ENCODE measurements at places on chromosomes 1 and 21.

DNA sequence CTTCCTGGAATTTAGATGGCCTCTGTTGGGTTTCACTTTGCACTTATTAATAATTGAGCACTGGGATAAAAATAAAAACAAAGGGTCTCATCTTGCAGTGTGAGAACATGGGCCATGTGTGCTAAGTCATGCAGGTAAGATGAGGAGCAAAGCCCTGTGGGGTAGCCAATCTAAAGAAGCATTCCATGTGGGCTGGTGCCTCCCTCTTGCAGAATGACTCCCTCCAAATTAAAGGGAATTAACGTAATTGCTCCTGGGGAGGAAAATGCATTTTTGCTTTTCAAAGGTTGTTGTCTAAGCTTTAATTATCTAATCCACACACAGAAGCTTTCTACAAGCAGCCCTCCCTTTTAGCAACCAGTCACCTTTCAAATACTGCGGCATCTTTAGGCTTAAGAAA is 69.8 kb downstream of the CDC14A start:
- no peak for DNase-seq

DNA sequence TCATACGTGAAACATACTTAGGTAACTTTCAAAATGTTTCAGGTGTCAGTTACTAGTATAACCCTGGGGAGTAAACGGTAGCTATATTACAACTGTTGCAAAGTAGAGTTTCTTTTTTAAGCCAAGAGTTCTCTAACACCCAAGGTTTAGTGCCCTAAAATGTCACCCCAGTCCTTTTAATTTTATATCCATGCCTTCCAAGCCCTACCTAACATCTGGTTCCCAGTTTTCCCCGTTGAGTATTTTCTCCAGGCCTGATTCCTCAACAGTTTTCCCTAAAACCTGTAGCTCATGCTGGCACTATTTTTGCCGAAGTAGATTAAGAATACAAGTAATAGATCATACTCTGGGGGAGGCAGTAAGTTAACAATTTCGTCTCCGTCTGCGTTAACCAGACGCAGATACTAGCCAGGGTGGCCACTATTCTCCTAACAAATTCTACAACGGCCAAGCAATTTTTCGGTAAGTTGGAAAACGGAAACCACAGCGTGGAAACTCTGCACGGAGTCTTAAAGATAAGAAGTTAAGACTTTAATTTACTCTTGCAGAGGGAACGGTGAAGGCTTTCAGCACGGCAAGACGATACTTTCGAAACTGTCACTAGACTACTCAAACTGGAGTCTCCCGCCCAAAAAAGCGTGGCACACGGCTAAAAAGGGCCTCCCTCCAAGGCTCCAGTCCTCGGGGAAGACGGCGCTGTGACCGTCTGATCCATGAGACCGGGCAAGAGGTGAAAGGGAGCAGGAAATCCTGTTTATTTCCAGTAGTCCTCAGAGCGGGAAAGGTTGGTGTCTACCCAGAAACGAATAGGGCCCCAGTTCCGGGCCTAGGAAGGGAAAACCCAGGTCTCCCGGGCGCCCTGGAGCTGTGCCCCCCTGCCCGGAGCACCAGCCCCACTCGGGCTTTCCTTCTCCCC is 945 bp downstream of the SRSF4 start:
- DNase-seq = peak; percentile 36

GRCh38 chr21:45994759-45995685 is 13.5 kb downstream of the COL6A1 start:
- DNase-seq = no peak

GRCh38 chr1:232699814-232700213 is 69.9 kb upstream of the SIPA1L2 start:
- no peak for DNase-seq

DNA sequence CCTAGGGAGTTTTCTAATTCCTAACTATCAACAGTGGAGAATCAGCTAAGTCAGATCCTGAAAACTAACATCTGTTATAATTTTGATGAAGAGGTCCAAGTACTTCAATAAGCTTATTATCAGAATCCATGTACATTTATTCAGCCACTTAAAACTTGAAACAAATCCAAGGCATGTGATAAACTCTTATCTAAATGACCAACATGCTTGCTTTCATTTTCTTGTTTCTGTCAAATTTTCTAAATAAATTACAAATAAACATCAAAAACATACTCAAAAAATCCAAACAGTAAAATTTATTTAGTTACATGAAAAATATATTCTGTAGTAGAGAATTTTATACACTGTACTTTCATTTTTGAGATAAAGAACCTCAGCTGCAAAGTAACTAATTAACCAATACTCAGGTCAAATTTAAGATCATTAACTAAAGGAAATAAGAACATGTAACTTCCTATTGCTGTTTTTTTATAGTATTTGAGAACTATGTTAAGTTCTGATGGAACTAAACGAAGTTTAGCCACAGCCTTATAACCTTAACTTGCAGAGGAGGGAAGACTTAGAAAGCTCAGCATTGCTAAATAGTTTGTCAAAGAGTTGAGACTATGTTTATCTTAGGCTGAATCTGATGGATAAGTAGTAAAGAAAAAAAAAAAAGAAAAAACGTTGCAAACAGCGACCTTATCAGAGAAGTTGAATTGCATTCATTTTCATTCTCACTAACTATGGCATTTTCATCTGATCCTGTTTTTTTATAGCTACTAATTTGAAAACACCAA is 44.9 kb downstream of the SYNJ1 start:
- no peak for DNase-seq

DNA sequence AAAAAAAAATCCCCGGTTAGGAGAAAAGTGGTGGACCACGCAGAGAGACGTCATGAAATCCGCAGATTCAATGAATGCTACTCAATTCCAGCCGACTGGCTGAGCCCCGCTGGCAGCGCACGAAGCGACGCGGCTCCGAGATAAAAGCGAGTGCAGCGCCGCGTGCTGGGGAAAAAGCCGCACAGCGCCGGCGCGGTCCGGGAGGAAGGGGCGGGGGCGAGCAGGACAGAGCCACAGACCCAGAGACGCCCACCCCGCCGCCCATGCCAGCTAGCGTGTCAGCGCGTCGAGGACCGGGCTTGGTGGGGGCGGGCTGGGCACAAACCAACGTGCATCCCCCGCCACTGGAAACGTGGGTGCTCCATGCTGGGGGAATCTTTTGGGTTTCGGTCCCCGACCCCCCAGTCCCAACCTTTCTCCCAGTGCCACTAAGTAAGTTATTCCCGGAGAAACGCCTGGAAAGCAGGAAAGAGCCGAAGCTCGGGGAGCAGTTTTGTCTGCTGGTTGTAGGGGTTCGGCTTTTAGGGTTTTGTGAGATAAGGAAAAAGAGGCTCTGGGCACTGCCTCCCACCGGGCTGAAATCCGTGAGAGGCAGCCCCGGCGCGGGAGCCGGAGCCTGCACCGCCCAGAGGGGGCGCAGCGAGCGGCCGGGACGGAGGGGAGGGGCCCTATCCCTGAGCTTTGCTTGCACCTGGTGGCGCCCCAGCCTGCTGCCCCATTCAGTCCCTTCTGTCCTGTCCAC is at the start of gene KCNJ6:
KCNJ6 (minus strand) TSS at position 148 of the 742 bp plus-strand sequence. CDS start 75,775 bp downstream, outside the sequence.
- peak; percentile 22 for DNase-seq

DNA sequence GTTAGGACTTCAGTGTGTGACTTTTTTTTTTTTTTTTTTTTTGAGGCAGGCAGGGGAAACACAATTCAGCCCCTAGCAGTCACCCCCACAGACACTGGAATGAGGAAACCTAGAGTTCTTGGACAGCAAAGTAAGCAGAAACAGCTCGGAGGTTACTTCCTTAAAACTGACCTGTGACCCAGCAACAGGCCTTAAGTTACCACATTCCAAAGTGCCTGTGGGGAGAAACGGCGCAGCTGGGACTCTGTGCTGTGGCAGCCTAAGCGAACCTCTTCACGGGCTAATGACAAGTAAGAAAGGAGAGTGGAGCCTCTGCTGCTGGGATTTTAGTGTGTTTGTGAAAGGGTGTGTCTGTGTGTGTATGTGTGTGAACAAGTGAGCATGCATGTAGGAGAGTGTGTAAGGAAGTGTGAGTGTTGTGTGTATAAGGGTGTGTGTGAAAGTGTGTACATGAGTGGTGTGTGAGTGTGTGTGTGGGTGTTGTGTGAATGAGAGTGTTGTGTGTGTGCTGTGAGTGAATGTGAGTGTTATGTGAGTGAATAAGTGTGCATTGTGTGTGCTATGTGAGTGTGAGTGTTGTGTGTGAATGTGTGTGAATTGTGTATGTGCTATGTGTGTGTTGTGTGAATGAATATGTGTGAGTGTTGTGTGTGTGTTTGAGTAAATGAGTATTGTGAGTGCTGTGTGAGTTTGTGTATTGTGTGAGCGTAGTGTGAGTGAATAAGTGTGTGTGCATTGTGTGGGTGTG is 180.8 kb downstream of the BRINP2 start:
- DNase-seq = peak; percentile 40

DNA sequence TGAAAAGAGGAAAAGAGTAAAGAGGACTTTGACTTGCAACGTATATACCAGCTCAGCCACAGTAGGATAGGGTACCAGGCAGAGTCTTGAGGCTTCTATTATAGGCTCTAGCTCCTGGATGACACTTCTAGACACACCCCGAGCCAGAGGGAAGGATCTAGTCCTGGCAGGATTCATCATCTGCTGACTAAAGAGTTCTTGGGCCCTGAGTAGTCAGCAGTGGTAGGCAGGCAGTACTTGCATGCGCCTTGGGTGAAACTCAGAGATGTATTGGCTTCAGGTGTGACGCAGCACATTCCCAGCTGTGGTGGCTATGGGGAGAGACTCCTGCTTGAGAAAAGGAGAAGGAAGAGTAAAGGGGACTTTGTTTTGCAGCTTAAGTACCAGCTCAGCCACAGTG is 162.3 kb upstream of the APP start:
- no peak for DNase-seq

- DNase-seq = peak; percentile 67
Measured at GRCh38 chr1:3012456-3013291, 8.6 kb upstream of the ACTRT2 start.

DNA sequence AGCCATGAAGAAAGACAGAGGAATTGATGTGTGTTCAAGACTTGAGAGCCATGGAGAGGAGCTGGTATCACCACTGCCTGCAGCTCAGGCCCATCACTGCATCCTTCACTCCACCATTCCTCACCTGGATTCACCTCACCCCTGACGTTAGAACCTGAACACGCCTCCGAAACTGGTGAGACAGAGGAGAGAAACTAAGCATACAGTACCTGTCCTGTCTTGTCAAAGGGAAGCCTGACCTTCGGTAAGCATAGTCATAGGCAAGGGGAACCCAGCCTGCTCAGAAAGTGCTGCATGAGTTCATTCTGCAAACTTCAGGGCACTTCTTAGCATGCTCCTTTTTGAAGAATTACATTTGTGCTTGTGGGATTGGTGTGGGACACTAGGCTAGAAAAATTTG is 425.8 kb downstream of the DSCAM start:
- DNase-seq = no peak

- no peak for DNase-seq
Measured at GRCh38 chr1:204834336-204834735, 36.3 kb upstream of the NFASC start.

GRCh38 chr1:67650061-67650460 is 34.9 kb upstream of the GADD45A start:
- no peak for DNase-seq

DNA sequence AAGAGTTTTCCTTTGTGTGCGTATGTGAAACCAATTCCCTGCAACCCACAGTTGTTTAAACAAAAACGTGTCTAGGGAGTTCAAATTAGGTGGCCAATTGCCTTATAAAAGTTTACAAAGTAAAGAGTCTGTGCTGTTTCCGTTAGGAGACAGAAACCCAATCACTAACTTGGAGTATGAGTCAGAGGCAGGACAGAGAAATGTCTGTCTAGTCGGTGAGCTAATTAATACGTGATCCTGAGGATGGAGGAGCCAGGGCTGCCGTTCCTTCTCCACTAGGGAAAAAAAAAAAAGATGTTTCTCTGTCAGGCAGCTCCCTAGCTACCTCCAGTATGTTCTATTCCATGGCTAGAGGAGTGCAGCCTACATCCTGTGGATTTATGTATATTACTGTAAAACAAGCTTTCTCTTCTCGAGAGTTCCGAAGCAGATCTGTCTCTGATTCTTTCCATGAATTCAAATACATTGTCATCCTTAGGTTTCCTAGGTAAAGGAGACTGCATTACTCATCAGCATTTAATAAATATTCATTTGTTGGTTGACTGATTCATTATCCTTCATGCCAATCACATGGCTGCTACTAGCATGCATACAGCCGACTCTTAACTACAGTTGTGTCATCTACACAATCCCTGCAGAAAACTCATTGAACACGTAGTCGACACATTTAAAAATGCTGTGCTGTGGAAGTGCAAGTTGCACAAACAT is 430.6 kb downstream of the KIF26B start:
- no peak for DNase-seq

GRCh38 chr1:28914228-28915030 is at the start of gene EPB41:
TSS of gene EPB41 (plus strand) at chr1:28914569. CDS start at chr1:28987438, 72,869 bp downstream.
- DNase-seq = peak; percentile 91

- DNase-seq = no peak
Measured at GRCh38 chr1:116737855-116738321, 16.3 kb upstream of the CD2 start.

DNA sequence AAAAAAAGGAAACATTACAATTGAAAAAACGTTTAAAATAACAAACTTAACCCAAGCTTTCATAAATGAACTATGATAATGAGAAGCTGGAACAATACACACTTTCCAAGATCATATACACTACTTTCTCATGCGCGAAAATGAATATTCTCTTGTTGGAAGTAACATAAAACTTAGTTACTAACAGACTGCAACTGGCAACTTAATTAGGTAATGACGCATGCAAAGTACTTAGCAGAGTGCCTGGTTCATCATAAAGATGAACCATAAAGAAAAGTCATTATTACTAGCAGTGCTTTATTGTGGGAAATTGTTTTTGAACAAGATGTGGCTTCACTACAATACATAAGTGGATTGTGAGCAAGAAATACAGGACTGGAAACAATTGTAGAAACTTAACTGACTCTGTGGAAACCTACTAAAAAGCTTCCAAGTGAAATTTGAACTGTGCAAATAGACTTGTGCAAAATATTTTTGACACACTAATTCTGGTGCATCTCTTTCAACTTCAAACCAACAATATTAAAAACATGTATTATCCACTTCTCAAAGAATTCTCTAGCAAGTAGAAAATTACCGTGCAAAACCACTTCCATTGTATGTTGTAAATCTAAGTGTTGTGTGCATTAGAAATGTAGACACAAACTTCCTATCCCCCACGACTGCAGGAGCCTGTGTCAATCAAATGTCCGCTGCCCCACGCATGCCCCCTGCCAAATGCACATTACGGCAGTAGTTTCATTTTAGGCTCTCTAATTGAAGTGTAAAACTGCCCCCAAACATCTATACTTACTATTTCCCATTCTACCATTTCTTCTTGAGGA is 2.0 kb downstream of the ARHGAP29 start:
- DNase-seq = no peak

DNA sequence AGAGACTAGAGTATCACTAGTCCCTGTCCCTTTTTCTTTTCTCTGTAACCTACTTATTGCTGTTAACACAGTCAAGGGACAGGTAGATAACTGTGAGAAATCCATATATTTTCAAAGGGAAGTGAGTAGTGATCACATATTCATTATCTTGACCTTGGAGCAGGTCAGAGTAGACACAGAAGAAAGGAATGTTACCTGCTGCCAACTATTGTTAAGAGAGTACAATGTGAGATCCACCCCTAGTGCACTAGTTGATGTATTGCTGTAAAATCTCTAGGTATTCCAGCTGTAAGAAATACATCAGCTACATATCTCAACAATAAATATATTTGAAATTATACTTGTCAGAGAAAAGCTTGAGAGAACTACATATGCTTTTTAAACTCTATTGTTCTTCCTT is 68.7 kb upstream of the ADGRL2 start:
- DNase-seq = no peak
